ENCODE measurements at places on chromosomes 16 and 17.

- no peak for DNase-seq
Observed at GRCh38 chr17:32016231-32016630, 9.0 kb downstream of the LRRC37B start.

GRCh38 chr17:71502443-71502842, 618.4 kb upstream of the SOX9 start:
- DNase-seq: no peak

DNA sequence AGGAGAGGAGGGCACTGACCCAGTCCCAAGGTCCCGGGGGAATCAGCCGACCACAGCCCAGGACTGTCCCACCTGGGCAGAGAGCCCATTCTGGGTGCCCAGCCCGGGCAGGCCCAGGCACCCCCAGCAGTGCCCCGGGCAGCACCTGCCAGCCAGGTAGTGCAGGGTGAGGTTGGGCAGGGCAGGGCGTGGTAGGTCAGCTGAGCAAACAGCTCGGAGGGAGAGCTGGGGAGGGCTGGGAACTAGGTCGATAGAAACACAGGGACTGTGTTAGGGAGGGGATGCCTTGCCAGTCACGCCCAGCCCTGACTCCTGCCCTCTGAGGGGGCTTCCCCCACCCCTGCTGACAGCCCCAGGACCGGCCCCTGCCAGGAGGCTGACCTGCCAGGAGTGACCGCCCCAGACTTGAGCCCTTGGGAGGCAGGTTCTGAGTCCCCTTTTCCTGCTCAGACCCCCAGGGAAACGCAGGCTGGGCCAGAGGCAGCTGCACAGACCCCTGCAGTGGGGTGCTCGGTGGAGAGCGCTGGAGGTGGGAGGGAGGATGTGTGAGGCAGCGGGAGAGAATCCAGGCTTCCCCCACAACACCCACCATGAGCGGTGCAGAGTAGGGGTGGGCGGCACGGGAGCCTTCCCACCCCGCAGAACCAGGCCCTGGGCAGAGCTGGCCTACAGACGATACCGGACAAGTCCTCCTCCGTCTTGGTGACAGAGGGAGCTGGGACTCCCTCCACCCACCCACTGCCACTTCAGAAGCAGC, 4.7 kb downstream of the HS3ST6 start:
- DNase-seq: no peak

GRCh38 chr17:55163408-55163807, 101.4 kb upstream of the HLF start:
- no peak for DNase-seq

GRCh38 chr17:57663326-57664070, 81.6 kb downstream of the CCDC182 start:
- no peak for DNase-seq

GRCh38 chr16:20385844-20386832, 18.4 kb downstream of the PDILT start:
- peak; percentile 35 for DNase-seq
